ENCODE measurements at places on chromosomes 2 and 18.

- no peak for DNase-seq
Observed at GRCh38 chr18:9147440-9148202, 11.0 kb downstream of the ANKRD12 start.

DNA sequence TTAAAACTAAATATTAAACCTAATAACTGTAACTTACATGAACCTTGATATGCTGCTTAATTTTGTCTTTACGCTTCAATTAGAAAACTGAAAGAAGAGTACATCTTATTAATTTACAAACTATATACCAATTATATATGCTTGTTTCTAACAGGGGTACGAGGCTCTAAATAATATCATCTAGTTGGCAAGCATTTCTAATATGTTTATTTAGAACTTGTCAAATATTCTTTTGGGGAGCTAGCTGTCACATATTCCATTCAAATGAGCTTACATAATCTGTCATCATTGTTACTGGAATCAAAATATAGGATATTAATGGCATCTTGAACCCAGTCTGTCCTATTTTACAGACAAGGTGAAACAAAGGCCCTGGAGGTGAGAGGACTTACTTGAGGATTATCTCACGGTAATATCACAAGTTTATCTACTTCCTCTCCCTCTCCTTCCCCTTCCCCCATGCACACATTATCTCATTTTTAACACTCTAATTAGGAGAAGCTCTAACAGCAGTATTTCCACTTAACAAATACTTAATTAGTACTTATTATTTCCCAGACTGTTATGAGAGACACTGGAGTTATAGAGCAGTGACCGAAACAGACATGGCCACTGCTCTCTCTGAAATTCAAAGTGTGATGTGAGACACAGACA lies 3.5 kb downstream of the PRKD3 start:
- no peak for DNase-seq

DNA sequence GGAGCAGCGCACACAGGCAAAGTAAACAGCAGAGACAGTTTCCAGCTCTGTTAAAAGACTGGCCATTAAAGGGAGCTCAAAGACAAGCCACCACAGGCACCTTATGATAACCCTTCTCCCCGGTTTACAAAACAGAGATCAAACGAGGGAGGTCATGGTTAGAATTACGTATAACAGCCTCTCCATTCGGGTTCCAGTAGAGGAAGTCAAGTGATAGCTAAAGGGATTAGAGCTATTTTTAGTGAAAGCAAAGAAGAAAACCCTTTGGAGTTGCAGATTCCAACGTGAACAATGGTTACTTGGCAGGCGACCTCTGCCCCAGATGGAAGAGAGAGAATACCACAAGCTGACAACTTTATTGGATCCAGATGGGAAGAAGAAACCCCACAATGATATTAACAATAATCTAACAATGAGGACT lies 31.2 kb upstream of the EDAR start:
- DNase-seq, result no peak

- no peak for DNase-seq
Observed at GRCh38 chr2:102002228-102002627, 10.5 kb downstream of the IL1R2 start.

- no peak for DNase-seq
Observed at GRCh38 chr18:10518595-10519255, 7.1 kb upstream of the NAPG start.

- no peak for DNase-seq
Observed at GRCh38 chr18:71471963-71472725, 1072.0 kb downstream of the CBLN2 start.

Data from left lobe of liver (tissue), 2 donors.